ENCODE measurements at places on chromosomes 2 and 18. TPM values are rescaled to one million over a fixed set of nuclear protein-coding genes. Genes with fewer than 3 reads are reported as not detected.

DNA sequence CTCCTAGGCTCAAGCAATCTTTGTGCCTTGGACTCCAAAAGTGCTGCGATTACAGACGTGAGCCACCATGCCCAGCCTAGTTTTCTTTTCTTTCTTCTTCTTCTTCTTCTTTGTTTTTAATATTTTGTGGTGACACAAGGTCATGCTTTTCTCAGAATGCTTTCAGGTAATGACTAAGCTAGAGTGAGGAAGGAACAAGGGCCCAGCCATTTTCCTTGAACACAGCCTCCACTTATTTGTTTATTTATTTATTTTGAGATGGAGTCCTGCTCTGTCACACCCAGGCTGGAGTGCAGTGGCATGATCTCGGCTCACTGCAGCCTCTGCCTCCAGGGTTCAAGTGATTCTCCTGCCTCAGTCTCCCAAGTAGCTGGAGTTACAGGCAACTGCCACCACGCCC is 74.3 kb upstream of the ST3GAL5 start:
- no peaks in the 10 kb centered on the region for H3K27me3 ChIP-seq
- no peak overlapping the region for H3K27ac ChIP-seq
- H3K4me3 ChIP-seq, result no peak overlapping the region
- no peaks in the 10 kb centered on the region for H3K4me1 ChIP-seq

DNA sequence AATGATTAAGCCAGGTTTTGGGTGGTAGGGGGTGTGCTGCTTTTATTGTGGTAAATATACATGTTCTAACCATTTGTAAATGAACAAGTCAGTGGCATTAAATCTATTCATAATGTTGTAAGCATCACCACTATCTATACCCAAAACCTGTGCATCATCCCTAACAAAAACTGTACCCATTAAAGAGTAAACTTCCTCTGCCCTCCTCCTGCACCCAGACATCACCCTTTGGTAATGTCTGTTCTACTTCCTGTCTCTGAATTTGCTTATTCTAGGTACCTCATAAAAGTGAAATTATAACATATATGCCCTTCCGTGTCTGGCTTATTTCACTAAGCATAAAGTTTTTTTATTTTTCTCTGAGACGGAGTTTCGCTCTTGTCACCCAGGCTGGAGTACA is 14.1 kb downstream of the RIF1 start:
- H3K4me1 ChIP-seq, result peaks cover 44% of the 10 kb centered on the region
- DNase-seq, result no peak
- H3K27ac ChIP-seq, result peak overlapping the region; percentile 56
- no peaks in the 10 kb centered on the region for H3K27me3 ChIP-seq

DNA sequence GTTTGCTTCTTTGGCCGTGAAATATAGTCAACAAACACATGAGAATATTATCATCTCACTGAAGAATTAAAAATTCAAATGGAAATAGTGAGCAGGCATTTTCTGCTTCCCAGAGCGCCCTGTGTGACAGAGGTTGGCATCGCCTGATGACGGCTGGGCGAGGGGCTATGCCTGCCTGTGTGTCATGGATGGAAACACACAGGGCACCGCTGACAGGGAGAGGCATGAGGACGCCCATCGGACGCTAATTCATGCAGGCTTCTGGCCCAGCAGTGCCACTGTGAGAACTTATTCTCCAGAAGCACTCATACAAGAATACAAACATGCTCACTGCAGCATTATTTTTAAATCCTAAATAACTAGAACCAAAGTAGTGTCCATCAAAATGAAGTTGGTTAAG is 61.4 kb upstream of the OTOS start:
- DNase-seq, result no peak
- H3K27me3 ChIP-seq, result peaks cover 33% of the 10 kb centered on the region
- H3K4me3 ChIP-seq, result no peak overlapping the region
- H3K4me1 ChIP-seq, result peaks cover 10% of the 10 kb centered on the region
- H3K27ac ChIP-seq, result no peak overlapping the region

Gene POTEC
- not detected for total RNA-seq

Gene GPN1
- 45.6 TPM for total RNA-seq
